Activated CD8-positive, alpha-beta memory T cell treated with anti-CD3 and anti-CD28 coated beads, Interleukin-2, amount 50 U/mL, for 4 hours (primary cell): ENCODE measurements at places on chromosomes 13 and 19.

DNA sequence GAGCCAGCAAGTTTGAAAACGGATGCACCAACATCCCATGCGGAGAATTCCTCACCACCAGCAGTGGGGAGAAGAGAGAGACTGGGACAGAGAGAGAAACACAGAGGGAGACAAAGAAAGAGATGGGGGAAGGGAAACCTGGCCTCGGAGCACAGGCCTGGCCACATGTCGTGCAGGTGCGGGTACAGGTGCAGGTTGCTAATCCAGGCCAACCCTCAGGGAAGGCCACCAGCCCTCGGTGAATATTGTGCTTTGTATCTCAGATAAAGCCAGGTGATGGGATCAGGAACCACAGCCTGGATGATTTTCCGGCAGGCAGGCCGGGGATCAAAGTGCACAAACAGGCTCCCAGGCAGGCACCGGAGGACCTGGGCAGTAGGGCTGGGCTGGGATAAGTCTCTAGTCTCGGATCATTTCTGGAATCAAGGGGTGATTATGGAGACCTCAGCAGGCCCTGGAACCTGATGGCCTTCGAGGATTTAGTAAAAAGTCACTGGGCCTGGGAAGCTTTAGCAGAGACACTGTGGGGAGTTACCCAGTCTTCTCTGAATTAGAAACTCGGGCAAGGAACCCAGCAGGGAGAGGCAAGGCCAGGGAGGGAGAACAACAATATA lies 3.7 kb downstream of the GAS6 start:
- DNase-seq: peak; percentile 6

DNA sequence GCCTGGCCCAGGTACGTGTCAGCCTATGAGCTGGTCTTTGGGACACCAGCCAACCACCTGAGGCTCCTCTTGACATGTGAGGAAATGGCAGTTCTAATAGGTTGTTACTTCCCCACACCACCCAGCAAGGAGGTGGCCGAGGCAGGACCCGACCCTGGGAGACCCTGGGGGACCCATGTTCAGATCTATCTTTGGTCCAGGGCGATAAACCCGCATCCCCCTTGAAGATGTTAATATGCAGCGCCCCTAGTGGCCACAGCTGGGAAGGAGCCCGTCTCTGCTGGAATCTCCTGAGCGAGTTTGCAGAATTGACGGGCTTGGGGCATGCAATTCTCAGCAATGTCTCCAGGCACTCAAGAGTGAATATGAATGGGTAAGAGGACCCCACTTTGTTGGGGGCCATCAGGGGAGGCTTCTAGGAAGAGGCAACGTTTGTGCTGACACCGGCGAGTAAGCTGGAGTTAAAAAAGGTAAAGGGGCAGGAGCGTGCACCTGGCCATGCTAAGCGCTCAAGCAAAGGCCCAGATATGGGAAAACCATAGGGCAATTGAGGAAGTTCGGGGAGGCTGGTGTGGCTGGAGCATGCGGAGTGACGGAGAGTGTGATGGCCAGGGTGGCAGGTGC lies 1.5 kb upstream of the MYO1F start:
- DNase-seq: peak; percentile 85

- peak; percentile 25 for DNase-seq
Observed at GRCh38 chr13:29362849-29363604, 232.5 kb downstream of the SLC7A1 start.

DNA sequence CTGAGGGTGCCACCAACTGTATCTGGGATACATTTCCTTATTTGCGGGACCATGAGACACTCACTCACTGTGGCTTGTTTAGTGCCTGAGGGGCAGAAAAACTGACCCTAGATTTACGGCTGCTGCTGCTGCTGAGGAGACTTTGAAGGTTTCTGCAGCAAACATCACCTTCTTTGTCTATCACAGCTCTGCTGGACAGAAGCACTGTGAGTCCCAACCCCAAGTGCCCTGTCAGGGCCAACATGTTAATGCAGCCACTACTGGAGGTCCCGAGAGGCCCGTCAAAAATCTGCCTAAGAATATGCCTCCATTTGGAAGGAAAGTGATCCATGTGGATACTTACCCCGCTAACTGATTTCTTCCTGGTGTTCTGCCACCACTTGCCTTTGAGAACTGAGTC lies 37.3 kb upstream of the UBL3 start:
- no peak for DNase-seq

- no peak for DNase-seq
Observed at GRCh38 chr13:106042996-106043581, 492.4 kb downstream of the EFNB2 start.

DNA sequence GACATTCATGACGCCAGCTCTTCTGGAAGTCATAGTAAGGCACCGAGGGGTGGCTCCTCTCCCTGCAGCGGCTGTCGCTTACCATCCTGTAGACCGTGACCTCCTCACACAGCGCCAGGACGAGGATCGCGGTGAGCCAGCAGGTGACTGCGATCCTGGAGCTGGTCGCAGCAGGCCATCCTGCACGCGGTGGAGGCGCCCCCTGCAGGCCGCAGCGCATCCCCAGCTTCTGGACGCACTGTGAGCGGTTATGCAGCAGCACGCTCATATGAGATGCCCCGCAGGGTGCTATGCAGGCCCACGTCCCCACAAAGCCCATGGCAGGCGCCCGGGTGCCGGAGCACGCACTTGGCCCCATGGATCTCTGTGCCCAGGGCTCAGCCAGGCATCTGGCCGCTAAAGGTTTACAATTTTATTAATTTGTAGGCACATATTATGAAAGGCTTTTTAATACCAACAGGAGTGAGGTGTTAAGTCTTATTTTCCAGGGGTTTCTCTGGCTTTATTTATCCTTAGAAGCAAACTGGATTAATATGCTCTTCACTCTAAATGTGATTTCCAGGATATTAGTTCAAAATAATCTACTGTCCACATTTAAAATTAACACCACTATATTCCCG lies 35.6 kb upstream of the PSPC1 start:
- DNase-seq: peak; percentile 35

DNA sequence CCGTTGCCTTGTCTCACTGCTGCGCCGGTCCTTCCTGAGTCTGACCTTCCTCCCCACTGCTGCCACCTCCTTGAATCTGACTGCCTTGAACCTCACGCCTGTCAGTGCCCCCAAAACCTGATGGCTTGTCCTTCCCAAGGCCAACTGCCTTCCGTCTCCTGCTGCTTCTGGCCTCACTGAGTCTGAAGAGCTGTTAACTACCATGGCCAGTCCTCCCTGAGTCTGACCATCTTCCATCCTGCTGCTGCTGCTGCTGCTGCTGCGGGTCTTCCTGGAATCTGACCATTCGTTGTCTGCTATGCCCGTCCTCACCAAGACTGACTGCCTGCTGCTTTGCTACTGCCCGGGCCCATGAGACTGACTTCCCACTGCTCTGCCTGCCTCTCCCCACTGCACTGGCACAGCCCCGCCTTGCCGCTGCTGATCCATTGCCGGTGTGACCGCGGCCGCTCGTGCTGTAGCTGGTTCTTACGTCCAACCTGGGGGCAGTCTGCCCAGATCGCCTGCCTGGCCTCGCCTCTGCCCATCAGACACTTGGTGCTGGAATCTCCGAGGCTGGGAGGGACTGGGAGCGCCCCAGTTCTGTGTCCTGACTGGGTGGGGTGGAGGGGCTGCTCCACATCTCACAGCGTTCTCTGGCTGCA lies 2.9 kb upstream of the RCN3 start:
- no peak for DNase-seq

GRCh38 chr19:1093811-1094553 lies 1.2 kb downstream of the POLR2E start:
- no peak for DNase-seq

DNA sequence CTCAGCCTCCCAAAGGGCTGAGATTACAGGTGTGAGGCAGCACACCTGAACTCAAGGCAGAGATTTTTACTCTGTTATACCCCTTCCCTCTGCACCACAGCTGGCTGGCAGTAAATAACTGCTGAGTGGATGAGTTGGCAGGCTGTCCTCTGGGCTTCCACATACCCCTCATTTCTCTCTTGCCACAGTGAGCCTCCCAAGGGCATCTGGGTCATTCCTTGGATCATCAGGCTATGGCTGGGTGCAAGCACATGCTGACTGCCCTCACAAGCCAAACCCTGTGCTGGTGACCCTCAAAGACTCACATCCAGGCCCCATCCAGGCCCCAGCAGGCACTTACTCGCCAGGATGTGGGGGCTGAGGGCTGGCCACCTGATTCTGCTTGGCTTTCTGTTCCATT lies 4.2 kb downstream of the SUGP1 start:
- no peak for DNase-seq

DNA sequence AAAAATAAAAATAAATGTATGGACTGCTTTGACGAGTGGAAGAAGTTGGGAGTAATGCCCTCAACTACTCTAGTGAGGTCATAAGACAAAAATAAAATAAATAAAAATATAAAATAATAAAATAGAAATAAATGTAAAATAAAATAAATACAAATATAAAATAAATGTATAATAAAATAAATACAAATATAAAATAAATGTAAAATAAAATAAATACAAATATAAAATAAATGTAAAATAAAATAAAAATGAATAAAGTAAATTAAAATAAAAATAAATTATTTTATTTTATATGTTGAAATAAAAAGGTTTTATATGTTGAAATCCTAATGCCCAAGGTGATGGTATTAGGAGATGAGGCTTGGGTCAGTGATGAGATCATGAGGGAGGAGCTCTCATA lies 20.1 kb upstream of the IGSF23 start:
- DNase-seq: no peak

- DNase-seq: no peak
Observed at GRCh38 chr19:307793-308420, 16.7 kb upstream of the PLPP2 start.

DNA sequence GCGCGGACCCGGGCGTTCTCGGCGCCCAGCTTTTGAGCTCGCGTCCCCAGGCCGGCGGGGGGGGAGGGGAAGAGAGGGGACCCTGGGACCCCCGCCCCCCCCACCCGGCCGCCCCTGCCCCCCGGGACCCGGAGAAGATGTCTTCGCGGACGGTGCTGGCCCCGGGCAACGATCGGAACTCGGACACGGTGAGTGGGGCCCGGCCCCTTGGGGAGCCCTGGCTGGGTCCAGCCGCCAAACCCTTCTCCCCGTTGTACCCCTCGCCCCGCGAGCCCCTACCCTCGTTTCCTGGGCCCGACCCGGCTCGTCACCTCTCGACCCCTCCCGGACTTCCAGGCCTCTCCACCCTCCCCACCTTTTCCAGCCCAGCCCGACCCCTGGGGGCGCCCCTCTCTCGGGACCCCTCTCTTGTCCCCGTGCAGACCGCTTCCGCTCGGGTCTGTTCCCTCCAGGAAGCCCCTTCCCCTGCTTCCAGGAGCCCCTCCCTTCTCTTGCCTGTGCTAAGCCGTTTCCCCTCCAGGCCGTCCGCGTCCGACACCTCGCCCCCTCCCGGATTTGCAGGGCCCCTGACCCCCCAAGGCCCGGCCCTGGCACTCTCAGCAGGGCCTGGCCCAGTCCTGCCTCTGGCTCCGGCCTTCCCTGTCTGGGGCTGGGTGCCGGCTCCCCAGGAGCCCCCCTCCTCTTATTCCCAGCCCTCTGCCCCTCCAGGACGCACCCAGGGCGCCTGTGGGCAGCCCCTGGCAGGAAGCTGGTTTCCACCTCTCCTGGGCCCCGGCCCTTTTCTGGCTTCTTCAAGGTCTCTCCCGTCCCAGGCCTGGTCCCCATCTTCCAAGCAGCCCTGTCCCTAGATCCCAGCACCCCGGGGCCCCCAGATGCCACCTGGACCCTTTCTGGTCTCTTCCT lies 632 bp downstream of the MARK4 start:
- no peak for DNase-seq

- DNase-seq: no peak
Observed at GRCh38 chr19:6718741-6719539, 1.5 kb downstream of the C3 start.

DNA sequence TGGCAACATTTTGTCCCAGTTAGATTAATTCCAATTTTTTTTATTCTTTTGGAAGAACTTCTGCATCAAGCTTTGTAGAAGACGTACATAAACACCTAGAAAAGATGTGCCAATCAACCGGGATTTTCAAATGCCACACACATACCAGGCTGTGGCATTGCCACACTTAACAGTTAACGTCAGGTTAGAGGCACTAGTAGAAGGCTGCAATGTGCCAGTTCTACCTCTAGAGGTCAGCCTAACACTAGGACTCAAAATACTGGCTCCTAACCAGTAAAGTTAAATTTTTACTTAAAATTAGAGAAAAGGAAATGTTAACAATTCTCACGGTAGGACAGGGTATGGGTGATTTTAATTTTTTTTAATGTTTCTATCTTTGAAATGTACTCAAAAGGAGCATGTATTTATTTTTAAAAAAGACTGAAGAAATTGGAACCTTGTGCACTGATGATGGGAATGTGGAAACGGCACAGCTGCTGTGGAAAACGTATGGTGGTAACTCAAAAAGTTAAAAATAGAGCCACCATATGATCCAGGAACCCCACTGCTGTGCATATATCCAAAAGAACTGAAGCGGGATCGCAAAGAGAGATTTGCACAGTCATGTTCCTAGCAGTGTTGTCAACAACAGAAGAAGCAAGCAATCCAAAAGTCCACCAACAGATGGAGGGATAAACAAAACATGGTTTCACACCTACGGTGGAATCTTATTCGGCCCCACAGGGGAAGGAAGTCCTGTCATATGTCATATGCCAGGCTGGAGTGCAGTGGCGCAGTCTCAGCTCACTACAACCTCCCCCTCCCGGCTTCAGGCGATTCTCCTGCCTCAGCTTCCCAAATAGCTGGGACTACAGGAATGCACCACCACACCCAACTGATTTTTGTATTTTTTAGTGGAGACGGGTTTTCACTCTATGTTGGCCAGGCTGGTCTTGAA lies 30.3 kb downstream of the CRYL1 start:
- DNase-seq: peak; percentile 64

GRCh38 chr19:48881741-48882657 lies 9.8 kb downstream of the PPP1R15A start:
- DNase-seq: no peak

GRCh38 chr19:6677495-6677882 lies 7.5 kb upstream of the TNFSF14 start:
- no peak for DNase-seq

- DNase-seq: no peak
Observed at GRCh38 chr13:47258384-47258783, 361.5 kb upstream of the HTR2A start.

- DNase-seq: no peak
Observed at GRCh38 chr13:45490068-45490467, 25.3 kb downstream of the COG3 start.

DNA sequence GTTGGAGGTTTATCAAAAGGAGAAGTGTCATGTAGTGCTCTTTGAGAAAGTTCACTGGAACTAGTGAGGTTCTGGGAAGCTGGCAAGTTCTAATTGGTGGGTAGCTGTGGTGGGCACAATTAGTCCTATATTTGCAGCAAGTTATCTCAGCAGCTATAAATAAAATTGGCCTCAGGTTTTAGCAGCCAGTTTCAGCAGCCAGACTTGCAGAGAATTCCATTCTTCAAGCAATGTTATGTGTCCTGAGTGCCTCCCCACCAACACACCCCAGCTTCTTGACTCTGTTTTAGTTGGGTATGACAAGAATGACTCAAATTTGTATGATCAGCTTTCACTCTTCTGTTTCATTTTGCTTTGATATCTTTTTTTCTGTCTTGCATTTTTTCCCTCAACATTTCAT lies 4.7 kb downstream of the IFT88 start:
- DNase-seq: no peak

GRCh38 chr19:15656467-15656866 lies 15.8 kb downstream of the CYP4F3 start:
- no peak for DNase-seq
